ENCODE measurements at places on chromosomes 13 and 19. TPM values are rescaled to one million over a fixed set of nuclear protein-coding genes. Genes with fewer than 3 reads are reported as not detected.

Gene FSTL3
- 88.4 TPM for total RNA-seq

Gene ANGPTL8
- total RNA-seq = not detected

Gene KLF5
- total RNA-seq = 2.6 TPM

Gene ZNF723
- total RNA-seq = not detected

Gene SACS
- total RNA-seq = 86.5 TPM

Gene FAM216B
- total RNA-seq = not detected

Gene PCDH9
- 3.6 TPM for total RNA-seq

Gene IGFL1
- total RNA-seq = not detected
